ENCODE measurements at places on chromosomes 6 and 20. TPM values are rescaled to one million over a fixed set of nuclear protein-coding genes. Genes with fewer than 3 reads are reported as not detected.

NRN1 gene
- total RNA-seq = 12.3 TPM

RSPH9 gene
- 0.41 TPM for total RNA-seq

LRRN4 gene
- total RNA-seq = not detected

GABBR1 gene
- 33.0 TPM for total RNA-seq

HTR1E gene
- not detected for total RNA-seq

REM1 gene
- 4.5 TPM for total RNA-seq

SEL1L2 gene
- total RNA-seq = not detected

BANF2 gene
- not detected for total RNA-seq

EPHA7 gene
- 5.6 TPM for total RNA-seq

GPLD1 gene
- total RNA-seq = 1.3 TPM

FILIP1 gene
- 71.9 TPM for total RNA-seq

SNAI1 gene
- 0.31 TPM for total RNA-seq

DIDO1 gene
- total RNA-seq = 57.5 TPM
